Testis (tissue), 5 donors: ENCODE measurements at places on chromosomes 1 and 21.

DNA sequence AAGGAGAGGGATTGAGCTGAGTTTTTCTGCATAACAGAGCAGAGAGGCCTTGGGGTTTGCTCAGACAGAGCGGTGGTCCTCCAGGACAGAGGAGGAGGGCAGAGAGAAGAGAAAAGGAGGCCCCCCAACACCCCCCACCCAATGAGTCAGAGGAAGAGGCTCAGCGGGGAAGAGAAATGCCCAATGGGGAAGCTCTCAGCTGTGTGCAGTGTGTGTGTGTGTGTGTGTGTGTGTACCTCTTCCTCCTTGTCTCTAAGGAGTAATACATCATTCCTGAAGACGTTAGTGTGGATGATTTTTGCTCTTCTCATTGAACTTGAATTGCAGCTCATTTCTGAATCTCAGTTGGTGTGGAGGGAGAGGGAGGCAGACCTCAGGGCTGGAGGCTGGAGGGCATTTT is 8.7 kb downstream of the TMPRSS3 start:
- no peak for DNase-seq

DNA sequence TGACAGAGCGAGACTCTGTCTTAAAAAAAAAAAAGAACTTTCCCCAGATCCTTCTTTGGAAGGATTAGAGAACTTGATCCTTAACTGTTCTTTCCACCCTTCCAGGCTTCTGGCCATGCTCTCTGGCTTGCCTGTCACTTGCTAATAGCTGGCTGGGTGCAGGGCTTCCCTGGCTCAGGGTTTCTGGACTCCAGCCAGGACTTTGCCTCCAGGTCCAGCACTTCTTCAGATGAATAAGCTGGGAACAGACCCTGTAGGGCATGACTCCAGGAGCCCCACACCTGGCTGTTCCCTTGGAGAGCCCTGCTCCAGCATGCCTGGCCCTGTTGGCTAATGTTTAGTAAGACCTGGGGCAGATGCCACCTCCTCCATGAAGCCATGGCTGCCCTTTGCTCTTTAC is 3.3 kb upstream of the NT5C1A start:
- no peak for DNase-seq

- no peak for DNase-seq
Observed at GRCh38 chr1:230029244-230029941, 37.6 kb upstream of the GALNT2 start.

DNA sequence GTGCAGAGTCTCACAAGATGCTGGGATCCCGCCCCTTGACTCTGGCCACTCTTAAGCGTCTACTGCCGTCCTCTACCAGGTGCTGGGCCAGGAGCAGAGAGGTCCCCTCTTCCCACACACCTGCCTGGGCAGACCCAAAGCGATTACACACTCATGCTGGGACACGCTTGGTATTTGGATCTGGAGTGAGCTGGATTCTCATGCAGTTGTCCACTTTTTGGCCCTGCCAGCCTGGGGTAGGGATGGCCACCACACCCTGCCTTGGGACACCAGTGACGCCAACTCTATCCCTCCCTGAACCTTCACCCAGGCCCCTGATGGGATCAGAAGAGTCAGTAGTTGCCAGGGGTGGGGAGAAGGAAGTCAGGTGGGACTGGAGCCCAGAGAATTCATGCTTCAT is 28.6 kb downstream of the ITPKB start:
- peak; percentile 56 for DNase-seq

DNA sequence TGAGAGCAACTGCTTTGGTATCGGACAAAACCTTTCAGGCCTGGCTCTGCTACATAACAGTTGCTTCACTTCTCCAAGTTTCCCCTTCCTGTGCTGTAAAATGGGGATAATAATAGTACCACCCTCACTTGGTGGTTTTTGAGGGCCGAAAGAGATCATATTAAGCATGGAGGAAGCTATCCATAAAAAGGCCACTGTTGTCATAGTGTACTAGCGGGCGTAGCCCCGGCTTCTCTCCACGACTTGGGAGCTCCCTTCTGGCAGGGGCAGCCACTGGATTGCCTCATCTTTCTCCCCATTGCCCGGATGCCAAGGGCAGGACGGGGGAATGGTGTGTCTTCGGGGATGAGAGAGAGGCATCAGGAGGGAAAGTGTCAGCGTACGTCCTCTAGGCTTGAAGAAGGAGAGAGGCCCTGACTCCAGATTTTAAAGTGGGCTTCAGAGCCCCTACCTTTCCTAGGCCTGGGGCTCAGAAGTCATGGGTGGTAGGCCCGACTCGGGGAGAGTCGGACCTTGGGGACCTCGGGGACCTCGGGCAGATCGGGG is 548 bp upstream of the MFSD2A start:
- DNase-seq = no peak

DNA sequence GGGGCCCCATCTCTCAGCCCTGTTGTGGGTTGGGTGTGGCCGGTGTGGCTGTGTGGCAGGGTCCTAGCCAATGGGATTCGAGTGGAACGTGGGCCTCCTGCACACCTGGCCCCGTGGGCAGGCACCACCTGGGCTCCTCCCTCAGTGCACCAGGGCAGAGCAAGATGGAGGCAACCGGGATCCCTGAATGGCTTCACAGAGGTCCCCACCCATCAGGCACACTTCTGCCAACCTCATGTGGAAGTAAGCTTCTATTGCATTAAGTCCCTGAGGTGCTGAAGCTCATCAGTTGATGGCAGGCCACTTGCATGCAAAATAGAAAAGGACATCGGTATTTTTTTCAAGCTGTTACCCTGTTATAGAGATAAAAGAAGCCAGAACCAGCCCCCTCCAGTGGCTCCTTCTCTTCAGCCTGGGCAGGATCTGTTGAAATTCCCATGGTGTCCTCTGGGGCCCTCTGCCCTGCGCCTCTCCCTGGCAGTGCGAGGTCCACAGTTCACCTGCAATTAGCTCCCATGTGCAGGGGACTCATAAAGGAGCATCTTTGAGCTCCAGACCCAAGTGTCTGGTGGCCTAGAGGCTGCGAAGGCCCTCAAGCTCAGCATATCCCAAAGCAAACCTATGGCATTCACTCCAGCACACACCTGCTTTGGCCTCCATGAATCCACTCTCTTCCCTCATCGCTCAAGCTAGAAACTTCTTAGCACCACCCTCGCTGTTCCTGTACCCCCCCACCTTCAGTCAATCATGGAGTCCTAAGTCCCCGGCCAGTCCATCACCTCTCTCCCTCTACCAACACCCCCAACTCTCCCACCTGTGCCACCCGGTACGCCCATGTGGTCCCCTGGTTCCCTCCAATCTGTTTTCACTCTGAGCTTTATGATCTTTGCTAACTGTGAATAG is 2.1 kb upstream of the SLC45A1 start:
- no peak for DNase-seq

- no peak for DNase-seq
Observed at GRCh38 chr1:54376430-54377039, 29.7 kb downstream of the SSBP3 start.

- no peak for DNase-seq
Observed at GRCh38 chr1:40270152-40270834, 12.3 kb downstream of the ZMPSTE24 start.

- peak; percentile 88 for DNase-seq
Observed at GRCh38 chr1:109927911-109928321, 17.3 kb downstream of the CSF1 start.

- DNase-seq = peak; percentile 72
Observed at GRCh38 chr1:7172804-7173203, 387.6 kb downstream of the CAMTA1 start.

GRCh38 chr21:17527240-17527639 is 14.4 kb downstream of the CXADR start:
- DNase-seq = no peak

GRCh38 chr1:158942490-158942889 is 11.1 kb downstream of the PYHIN1 start:
- DNase-seq = no peak

- no peak for DNase-seq
Observed at GRCh38 chr1:197908716-197909220, 6.3 kb downstream of the C1orf53 start.

GRCh38 chr1:214135886-214136285 is 145.1 kb upstream of the SMYD2 start:
- DNase-seq = no peak

GRCh38 chr1:173454966-173455524 is 22.1 kb upstream of the PRDX6 start:
- no peak for DNase-seq

GRCh38 chr1:222918801-222919477 is 104.1 kb downstream of the DISP1 start:
- peak; percentile 56 for DNase-seq

DNA sequence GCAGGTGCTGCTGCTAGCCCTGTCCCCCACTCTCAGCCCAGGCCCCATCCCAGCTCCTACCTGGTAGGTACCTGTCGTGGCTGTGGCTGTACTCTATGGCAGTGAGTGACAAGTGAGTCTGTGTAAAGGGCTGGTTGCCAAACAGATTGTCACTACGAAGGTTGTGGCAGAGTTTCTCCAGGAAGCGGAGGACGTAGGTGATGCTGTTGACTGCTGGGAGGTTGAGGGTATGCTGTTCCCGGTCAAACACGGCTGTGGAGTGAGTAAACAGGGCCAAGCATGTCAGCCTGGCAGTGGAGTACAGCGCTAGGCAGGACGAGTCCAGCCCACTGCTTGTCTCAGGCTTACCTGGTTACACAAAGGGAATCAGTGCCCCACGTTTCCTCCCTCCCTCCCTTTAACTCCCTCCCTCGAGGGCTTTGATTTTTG is 24.8 kb upstream of the SLFNL1 start:
- DNase-seq = no peak

- no peak for DNase-seq
Observed at GRCh38 chr1:158101927-158102326, 78.8 kb upstream of the CD1D start.

- peak; percentile 90 for DNase-seq
Observed at GRCh38 chr1:67535474-67535873, 105.3 kb upstream of the SERBP1 start.

DNA sequence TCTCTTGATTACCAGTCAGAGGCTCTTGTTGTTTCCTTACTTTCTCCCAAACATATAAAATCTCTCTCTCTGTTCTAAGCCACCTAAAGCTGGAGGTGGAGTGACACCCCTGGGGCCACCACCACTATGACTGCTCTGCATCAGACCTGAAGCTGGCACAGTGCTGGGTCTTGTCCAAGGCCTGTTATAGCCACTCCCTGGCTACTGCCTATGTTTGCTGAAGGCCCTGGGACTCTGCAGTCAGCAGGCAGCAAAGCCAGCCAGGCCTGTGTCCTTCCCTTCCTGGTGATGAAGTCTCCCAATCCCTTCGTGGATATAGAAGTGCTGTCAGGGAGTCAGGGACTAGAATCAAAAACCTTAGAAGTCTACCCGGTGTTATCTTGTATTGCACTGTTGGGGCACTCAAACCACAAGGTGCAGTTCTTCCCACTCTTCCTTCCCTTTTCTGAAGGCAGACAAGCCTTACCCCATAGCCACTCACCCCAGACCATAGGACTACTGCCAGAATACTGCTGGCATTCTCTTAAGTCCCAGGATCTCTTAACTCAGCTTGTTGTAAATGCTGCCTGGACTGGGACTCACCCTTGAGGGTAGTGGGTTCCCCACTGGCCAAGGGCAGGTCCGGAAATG is 103.1 kb downstream of the RPS6KC1 start:
- DNase-seq = no peak

GRCh38 chr1:172108161-172108893 is 267.0 kb downstream of the DNM3 start:
- DNase-seq = peak; percentile 21

DNA sequence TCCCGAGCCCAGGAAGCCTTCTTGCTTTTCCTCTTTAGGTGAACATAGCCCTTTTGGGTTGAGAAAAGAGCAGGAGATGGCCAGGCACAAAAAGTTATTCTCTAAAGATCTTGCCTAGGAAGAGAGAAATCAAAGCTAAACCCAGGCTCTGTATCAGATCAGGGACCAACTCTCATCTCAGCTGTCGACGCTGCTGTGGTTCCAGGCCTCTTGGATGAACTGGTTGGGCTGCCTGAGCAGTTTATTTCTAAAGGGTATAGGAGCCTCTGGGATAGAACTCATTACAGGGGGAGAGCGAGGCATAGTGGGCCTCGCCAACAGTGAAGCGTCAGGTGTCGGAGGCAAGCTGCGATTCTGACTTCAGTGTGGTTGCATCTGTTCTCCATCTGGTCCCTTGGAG is 82.6 kb upstream of the F3 start:
- DNase-seq = no peak

DNA sequence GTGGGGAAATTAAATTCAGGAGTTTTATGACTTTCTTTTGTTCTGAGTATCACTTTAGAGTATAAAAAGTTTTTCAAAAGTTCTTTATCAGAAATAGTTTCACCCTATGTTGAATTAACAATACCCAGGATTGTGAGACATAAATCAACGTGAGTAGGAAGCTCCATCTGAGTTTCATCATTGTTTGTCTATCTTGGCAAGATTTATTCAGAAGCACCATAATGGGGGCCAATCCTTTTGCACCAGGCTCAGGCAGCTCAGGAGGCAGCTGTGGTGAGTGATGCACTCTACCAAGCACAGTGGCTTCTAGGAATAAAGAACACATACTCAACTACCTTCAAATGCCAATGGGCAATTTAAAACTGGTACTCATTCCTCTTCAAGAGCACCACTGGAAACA is 12.0 kb downstream of the CREG1 start:
- DNase-seq = no peak

DNA sequence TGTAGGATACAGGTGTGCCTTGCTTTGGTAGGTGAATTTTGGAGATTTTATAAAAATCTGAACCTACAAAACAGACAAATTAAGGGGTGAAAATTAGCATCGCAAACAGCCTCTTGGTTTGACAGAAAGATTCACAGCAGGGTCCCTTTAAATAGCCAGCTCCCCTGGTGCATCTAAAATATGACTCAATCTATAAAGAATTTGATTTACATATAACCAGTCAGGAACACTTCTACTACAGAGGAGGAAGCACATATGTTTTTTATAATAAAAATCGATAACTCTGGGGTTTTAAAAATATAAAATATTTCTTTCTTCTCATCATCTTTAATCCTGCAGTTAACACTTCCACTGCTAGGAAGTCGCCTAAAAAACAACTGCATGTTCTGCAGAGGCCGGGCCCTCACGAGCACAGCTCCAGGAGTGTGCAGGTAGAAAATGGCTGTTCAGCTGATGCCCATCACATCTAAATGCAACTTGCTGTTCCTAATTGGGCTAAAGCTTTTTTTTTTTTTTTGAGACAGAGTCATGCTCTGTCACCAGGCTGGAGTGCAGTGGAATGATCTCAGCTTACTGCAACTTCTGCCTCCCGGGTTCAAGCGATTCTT is 203.4 kb downstream of the HS2ST1 start:
- no peak for DNase-seq

DNA sequence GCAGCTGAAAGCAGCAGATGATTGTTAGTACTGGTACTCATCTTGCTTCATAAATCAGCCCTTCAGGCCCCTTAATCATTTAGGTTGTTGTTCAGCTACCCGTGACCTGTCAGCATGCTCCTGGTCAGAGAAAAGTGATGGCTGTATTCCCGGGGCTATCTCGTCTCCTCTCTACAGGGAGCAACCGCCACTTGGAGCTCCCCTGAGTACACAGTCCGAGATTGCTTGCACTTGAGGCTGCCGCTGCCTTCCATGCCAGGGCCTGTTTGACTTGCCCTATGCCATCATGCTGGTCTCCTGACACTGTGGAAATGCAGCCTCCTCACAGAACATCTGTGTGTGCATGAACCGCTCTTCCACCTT is 97.5 kb downstream of the SPATA46 start:
- DNase-seq = no peak
